Urinary bladder (tissue), 4 donors: ENCODE measurements at places on chromosomes 16 and 17. TPM values are rescaled to one million over a fixed set of nuclear protein-coding genes. Genes with fewer than 3 reads are reported as not detected.

RNF167 gene
- total RNA-seq, result 15.3 TPM

FBRS gene
- 18.8 TPM for total RNA-seq

KRT33B gene
- not detected for total RNA-seq

DNAI2 gene
- not detected for total RNA-seq

ABCC12 gene
- not detected for total RNA-seq

MYH1 gene
- total RNA-seq, result 0.21 TPM

SPATA22 gene
- total RNA-seq, result 1.0 TPM

PSMD7 gene
- total RNA-seq, result 53.5 TPM

ST6GALNAC2 gene
- 10.3 TPM for total RNA-seq

CD300E gene
- 0.42 TPM for total RNA-seq

ASPA gene
- total RNA-seq, result 44.9 TPM

SCARF1 gene
- 10.7 TPM for total RNA-seq

KRT20 gene
- total RNA-seq, result 23.2 TPM

WBP2 gene
- total RNA-seq, result 16.2 TPM

TMEM98 gene
- 79.7 TPM for total RNA-seq

GDPD3 gene
- total RNA-seq, result 4.6 TPM

ZSCAN10 gene
- not detected for total RNA-seq

SDK2 gene
- total RNA-seq, result 5.0 TPM

TSNAXIP1 gene
- 1.2 TPM for total RNA-seq

PRAC1 gene
- 7.7 TPM for total RNA-seq

COPZ2 gene
- 45.2 TPM for total RNA-seq

EZH1 gene
- total RNA-seq, result 32.9 TPM

ST6GALNAC1 gene
- 0.42 TPM for total RNA-seq

KIF18B gene
- total RNA-seq, result 2.5 TPM

MAPT gene
- 3.4 TPM for total RNA-seq

CEP112 gene
- 36.6 TPM for total RNA-seq

SLC5A10 gene
- not detected for total RNA-seq

CX3CL1 gene
- total RNA-seq, result 2.1 TPM

TBC1D3I gene
- not detected for total RNA-seq

TLCD3B gene
- total RNA-seq, result 0.32 TPM

ARL5C gene
- total RNA-seq, result 0.37 TPM

OTOA gene
- 0.42 TPM for total RNA-seq

CLEC19A gene
- total RNA-seq, result not detected

WNT9B gene
- not detected for total RNA-seq

TEX2 gene
- total RNA-seq, result 18.6 TPM

KLHL11 gene
- 35.0 TPM for total RNA-seq

CDIP1 gene
- 6.2 TPM for total RNA-seq

CES4A gene
- total RNA-seq, result 4.9 TPM

RNU2-1 gene
- not detected for total RNA-seq

CCL23 gene
- 0.85 TPM for total RNA-seq

ZG16 gene
- total RNA-seq, result not detected
